Neuronal stem cell (in vitro differentiated cells): ENCODE measurements at places on chromosomes 4 and X.
A peak's percentile ranks its signal among the peaks of the same experiment; 100 is the strongest.

GRCh38 chrX:44017676-44018075 lies 44.5 kb upstream of the NDP start:
- no peak for DNase-seq

DNA sequence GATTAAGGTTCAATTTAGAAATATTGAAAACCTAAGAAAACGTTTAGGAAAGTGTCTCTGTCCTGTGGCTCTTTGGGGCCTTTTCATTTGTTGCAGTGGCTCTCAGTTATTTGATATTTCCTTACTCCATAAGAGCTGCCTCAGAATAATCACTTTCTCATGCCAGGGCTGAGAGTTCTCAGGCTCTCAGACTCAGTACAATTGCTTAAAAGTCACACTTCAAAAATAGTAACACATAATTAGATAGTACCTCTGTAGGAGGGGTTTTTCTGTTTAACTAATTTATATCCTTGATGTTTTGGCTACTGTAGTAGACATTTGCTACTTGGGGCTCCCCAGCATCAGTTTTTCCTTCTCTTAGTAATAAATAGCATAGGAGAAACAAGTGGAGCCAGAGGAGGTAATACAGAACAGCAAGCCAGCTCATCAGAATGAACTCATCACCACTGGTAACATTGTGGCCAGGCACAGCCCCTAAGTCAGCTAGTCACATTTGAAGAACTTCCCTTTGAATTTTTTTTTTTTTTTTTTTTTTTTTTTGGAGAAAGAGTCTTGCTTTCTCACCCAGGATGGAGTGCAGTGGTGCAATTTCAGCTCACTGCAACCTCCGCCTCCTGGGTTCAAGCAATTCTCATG lies 8.0 kb upstream of the HNRNPD start:
- no peak for DNase-seq

DNA sequence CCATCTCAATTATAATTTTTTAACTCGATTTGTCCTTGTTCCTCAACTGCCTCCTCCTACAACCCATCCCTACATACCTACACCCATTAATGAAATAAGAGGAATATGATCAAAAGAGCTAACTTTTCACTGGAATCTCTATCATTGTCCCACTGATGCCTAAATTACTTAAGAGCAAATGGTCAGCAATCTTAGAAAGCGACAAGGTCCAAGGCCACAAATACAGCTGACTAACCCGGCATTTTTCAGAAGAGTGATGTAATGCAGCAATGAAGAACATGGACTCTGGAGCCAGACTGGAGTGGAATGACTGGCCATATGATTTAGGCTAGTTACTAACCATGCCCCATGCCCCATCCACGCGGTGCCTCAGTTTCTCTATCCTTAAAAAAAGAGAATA lies 56.2 kb downstream of the PPA2 start:
- no peak for DNase-seq

DNA sequence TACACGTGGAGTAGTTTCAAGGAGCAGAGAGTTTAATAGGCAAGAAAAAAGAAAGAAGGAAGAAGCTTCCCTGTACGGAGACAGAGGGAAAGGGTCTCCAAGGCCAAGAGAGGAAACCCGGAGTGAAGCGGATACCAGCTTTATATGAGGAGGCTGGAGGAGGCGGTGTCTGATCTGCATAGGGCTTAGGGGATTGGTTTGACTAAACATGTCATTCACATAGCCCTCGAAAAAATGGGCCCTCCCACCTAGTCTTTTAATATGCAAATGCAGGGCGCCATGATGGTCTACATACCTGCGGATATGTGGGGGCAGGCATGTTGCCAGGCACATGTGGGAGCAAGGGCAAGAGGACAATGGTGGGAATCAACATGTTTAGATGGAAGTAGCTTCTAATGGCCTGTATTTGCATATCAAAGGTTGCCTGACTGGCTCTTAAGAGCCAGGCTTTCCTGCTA lies 103.1 kb upstream of the UGT8 start:
- DNase-seq = peak; percentile 1

DNA sequence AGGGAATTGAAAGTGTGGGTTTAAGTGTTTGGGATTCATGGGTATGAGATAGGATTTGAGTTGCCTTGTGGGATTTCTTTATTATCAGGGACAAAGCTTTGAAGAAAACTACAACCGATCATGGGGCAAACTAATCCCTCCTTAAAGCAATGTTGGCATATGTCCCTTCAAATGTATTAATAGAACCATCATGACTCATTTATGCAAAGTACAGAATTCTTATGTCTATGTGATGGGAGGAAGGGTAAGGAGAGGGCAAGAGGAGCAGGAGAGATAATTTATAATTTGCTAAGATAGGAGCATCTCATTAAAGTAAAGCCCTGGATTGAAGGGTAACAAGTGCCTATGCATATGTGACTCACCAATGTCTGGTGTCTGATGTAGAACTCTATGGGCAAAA lies 94.2 kb downstream of the PHEX start:
- no peak for DNase-seq

DNA sequence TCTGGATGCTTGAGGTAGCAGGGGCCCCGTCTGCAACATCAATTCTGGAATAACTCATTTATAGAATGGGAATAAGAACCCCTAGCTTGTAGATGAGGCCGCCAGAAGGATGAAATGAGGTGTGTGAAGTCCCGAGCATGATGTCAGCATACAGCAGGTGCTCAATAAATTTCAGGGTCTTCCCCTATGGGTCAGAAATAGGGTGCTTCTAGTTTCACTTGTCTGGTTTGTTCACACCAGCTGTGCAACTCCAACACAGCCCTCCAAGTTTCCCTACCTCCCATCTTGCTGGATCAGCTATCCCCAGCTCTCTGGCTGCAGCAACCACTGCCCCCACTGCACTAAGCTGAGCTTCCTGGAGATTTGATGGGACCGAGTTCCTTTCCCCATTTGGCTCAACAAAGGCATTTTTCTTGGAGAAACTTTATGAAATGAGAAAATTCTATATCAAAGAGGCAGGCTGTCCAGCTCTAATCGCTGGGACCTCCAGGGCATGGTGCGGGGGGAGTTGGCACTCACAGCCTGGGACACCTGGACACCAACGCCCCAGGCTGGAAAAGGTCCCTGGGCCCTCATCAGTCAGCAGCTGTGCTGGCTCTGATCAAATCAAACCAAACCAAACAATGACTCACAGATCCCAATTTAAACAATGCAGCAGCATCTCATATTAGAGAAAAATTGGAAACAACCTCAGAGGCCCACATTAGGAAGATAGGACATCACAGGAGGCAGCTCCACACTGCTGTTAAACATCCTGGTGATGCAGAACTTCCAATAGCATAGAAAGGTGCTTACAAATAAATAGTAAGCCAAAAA lies 13.3 kb downstream of the SLC2A9 start:
- no peak for DNase-seq
